ENCODE measurements at places on chromosomes 1 and 21. TPM values are rescaled to one million over a fixed set of nuclear protein-coding genes. Genes with fewer than 3 reads are reported as not detected.

PGLYRP3 gene
- not detected for total RNA-seq

PLOD1 gene
- total RNA-seq = 33.2 TPM

CA6 gene
- total RNA-seq = not detected

NEK7 gene
- total RNA-seq = 66.2 TPM

RGS4 gene
- total RNA-seq = 0.37 TPM

LAX1 gene
- total RNA-seq = not detected

HCRTR1 gene
- not detected for total RNA-seq

EVA1C gene
- total RNA-seq = 38.7 TPM

BNIPL gene
- 2.5 TPM for total RNA-seq

THEM5 gene
- not detected for total RNA-seq

IL19 gene
- not detected for total RNA-seq

LRRIQ3 gene
- total RNA-seq = not detected

GLIS1 gene
- not detected for total RNA-seq

PLA2G2F gene
- total RNA-seq = not detected

NR1I3 gene
- total RNA-seq = not detected

SYTL1 gene
- total RNA-seq = 5.2 TPM

SAMD13 gene
- 2.2 TPM for total RNA-seq

ALPL gene
- 1.9 TPM for total RNA-seq

PLEKHN1 gene
- not detected for total RNA-seq

C1orf141 gene
- total RNA-seq = not detected

SLC25A34 gene
- total RNA-seq = 73.3 TPM

ANGPTL1 gene
- 16.1 TPM for total RNA-seq

C1orf50 gene
- 4.0 TPM for total RNA-seq

SPATA45 gene
- not detected for total RNA-seq

Measured in transverse colon (tissue), 4 donors.